ENCODE measurements at places on chromosomes 7 and 10.

DNA sequence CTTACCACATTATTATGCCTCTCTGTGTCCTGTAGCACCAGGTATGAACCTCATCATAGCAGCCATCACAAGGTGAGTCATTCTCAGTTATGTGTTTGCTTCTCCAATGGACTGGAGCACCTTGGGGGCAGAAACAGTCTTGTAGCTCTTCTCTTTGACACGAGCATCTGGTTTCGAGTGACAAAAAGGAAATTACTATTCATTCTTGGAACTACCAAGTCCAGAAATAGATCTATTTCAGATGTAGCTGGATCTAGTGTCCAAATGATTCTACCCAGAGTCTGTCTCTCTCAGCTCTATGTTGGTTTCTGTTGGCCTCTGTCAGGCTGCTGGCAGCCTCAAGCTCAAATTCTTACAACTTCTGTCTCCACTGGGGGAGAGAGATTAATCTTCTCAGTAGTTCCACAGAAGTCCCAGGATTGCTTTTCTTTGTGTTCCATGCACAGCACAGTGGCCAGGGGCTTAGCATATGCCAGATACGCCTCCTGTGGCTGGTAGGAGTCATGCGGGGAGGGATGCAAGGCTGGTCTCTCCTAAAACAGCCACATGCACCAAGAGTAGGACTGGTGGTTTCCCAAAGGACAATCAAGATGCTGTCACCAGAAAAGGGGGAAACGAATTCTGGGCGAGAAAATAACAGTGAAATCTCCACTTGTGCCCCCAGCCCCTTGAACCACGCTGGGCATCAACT is 37.2 kb upstream of the PAPSS2 start:
- no peak for DNase-seq

DNA sequence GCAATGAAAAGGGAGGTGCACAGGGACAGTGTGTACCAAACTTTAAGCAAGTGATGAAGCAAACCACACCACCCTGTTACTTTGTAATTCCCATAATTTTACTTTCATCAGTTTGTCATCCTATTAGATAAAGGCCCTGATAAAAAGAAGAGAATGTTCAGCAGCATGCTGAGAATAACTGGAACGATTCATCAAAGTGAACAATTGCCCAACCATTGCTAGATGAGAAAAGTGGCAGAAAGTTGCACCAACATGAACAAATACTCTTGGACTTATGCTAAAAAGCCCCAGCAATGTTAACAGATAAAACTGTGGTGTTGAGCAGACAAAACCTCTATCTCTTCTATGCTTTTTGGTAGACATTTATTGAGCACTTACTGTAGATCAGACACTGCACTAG is 75.5 kb upstream of the PCGF5 start:
- no peak for DNase-seq

DNA sequence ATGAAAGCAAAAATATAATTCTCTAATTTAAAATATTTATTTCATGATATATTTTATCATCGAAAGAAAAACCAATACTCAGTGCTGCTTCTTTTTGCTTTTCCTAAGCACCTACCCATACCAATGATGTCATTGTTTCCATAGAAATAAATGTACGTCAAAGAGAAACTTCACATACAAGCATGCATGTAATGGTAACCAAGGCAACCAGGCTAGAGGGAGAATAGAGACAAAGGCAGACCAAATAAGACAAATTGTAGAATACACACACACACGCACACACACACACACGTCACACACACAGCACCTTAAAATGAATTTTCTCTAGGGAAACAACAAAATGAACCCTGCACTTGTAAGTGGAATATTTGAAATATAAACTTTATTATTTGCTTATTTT is 75.5 kb downstream of the MACC1 start:
- no peak for DNase-seq

GRCh38 chr10:17737027-17737965 is 14.7 kb upstream of the TMEM236 start:
- peak; percentile 26 for DNase-seq

GRCh38 chr10:130439766-130440165 is 303.6 kb downstream of the GLRX3 start:
- no peak for DNase-seq

DNA sequence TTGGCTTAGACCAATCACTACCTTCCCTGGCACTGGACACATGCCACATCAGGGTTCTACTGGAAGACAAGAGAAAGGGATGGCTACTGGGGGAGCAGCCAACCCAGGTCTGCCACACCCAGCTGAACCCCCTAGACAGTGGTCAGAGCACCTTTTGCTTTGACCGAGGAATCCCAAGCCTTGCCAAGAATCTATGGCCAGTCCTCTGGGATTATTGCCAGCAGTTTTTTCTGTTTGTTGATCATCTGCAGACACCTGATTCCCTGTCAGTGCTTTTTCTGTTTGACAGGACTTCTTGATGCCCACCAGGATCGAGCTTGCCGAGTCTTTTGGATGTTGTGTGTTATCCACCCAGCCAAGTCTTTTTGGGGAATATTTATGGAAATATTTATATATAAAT is 476.2 kb upstream of the GALNT17 start:
- no peak for DNase-seq

DNA sequence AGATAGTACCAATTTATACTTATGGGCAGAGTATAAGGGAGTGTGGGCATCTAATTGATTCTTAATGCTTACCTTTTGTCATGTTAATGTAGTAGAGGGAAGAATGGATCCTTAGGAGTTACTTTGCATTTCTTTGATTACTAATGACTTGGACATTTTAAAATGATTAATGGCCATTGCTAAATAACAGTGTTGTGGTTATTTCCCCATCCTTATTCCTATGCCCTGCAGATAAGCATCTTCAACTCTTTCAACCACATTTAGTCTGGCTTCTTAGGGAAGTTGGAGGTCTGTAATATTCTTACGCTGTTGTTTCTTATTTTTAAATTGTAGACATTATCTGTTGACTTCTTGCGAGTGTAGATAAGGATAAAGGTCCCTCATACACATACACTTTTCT is 37.2 kb downstream of the KAT6B start:
- DNase-seq = no peak

DNA sequence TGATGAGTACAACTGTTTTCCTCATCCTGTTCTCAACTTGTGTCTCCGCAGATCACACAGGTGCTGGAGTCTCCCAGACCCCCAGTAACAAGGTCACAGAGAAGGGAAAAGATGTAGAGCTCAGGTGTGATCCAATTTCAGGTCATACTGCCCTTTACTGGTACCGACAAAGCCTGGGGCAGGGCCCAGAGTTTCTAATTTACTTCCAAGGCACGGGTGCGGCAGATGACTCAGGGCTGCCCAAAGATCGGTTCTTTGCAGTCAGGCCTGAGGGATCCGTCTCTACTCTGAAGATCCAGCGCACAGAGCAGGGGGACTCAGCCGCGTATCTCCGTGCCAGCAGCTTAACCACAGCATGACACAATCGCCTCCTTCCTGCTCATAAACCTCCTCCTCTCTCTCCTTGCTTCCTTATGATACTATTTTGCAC is 126.7 kb upstream of the PRSS58 start:
- peak; percentile 35 for DNase-seq

DNA sequence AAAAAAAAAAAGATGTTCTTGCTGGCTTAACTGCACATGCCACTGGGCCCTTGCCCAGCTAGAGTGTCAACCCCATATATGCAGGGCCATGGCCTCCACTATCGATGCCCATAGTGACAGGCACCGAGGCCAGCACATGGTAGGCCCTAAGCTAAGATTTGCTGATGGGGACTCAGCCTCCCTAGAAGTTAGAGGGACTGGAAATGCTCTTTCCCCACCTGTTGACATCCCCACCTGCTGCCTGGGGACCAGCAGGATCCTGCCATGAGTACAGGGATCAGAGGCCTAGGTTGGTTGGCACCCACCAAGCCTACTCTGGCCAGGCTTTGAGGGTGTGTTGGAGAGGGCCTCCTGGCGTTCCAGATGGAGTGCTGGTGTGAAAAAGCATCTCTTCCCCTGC is 16.0 kb upstream of the SLC18A2 start:
- no peak for DNase-seq

GRCh38 chr10:107072786-107073185 is 91.7 kb downstream of the SORCS1 start:
- no peak for DNase-seq

DNA sequence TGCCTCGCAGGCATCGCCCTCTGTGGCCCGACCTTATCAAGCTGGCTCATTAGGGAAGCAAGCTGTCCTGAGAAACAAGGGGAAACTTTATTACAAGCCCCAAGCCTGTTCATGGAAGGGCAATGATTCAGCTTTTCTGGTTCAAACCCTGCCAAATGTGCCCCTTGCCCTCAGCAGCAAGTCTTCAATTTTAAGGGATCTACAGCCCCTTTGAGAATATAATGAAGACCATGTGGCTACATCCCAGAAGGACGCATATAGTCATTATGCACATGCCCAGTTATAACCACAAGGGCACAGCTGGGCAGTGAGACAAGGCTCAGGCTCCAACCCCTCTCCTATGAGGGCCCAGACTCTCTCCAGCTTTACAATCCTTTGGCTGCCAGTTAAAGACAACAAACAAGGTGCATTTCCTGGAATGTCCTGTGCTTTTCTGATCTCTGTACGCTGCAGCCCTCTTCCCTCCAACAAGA is 56.7 kb downstream of the DDC start:
- no peak for DNase-seq

DNA sequence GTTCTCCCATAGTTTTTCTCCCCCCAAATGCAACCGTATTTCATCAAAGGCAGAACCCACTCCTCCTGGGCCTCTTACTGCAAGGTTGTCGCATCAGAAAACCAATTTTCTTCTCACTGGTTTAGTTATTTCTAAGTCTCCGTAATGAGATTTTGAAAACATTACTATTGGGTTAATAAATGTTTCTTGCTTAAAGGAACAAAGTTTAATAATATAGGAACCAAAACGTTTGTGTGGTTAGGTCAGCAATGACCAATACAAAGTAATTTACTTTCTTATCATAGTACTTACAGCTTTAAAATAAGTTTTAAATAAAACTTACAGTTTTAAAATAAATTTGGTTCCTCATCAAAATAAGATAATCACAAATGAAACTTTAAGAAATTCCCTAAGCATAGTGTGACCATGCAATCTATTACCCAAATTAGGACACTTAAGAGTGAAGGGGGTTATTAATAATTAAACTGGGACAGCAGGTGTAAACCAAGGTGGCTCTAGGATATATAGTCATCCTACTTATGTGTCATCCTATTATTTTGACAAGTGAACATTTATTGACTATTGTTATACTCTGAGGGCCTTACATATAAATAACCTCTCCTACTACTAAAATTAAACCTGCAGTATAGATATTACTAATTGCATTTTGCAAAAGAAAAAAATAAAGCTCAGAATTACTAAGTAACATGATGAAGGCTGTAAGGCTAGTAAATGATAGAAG is 415.4 kb upstream of the LRRN3 start:
- DNase-seq = no peak

DNA sequence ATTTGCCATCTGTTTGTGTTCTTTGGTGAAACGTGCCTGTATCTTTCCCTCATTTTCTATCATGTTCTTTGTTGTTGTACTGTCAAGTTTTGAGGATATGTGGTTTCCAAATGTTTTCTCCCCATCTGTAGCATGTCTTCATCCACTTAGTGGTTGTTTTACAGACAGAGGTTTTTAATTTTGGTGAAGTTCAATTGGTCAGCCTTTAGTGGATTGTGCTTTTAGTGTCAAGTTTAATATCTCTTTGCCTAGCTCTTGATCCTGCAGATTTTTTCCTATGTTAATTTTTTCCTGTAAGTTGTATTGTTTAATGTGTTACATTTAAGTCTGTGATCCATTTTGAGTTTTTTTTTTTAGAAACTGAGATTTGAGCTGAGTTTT is 95.9 kb downstream of the ANKRD61 start:
- no peak for DNase-seq

DNA sequence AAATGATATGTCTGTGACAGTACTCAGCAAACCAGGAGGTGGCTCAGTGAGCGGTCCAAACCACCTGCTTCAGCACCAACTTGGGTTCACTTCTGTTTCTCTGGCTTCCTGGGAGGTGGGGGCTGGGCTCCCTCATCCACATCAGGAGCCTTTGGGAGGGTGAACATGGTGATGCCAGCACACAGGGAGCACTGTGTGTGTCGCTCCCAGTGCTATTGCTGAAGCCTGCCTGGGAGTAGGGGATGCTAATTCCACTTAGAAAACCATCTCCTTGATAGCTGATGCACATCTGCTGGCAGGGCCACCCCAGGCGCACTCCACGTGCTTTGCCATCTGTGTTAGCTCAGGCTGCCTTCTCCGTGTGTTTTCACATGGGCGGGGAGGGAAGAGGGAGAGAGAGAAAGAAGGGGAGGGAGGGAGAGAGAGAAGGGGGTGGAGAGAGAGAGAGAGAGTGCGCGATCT is 58.0 kb downstream of the RAMP3 start:
- DNase-seq = no peak

DNA sequence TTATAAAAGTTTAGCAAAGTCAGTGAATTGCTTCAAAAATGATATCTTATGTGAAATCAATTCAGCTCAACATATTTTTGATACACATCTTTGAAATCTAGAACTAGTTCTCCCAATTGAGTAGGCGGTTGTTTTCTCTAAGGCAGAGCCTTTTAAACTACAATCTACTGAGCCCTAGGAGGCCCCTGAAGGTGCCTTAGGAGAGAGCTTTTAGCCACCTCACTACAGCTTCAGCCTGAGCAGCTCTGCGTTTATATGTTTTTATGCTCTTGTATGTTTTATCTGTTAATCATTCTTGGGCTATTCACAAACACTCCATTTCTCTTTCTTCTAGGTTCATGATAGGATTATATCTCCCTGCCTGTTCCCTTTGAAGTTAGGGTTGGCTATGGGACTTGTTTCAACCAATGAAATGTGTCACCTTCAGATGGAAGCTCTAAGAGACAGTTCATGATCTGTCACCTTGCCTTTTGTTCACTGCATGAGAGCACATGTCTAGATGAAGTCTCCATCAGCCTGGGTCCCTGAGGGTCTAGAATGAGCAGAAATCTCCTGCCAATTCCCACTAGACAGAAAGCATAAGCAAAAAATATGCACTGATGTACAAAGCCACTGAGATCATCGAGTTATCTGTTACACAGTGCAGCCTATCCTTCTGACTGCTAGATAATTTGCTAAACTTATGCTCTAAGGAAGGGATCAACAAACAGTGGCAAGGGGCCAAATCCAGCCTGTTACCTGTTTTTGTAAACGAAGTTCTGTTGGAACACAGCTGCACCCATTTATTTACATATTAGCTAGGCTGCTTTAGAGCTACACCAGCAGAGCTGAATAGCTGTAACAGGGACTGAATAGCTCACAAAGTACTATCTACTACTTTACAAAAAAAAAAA is 128.5 kb upstream of the CDK1 start:
- DNase-seq = no peak

GRCh38 chr10:88526501-88527105 is 56.5 kb downstream of the RNLS start:
- DNase-seq = no peak

DNA sequence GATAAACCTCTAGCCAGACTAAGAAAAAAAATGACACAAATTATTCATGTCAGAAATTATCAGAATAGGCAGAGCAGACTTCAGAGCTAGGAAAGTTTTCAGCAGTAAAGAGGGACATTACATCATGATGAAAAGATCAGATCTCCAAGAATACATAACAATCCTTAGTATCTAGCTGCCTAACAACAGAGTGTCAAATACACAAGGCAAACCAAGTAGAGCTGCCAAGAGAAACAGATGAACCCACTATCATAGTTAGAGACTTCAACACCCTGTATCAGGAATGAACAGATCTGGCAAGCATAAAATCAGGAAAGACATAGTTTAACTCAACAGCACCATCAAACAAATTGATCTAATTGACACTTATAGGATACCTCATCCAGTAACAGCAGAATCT is 92.3 kb downstream of the NKX6-2 start:
- DNase-seq = no peak

GRCh38 chr7:16661924-16662323 is 15.9 kb downstream of the BZW2 start:
- DNase-seq = no peak

Measured in RWPE1 (cell line).